ENCODE measurements at places on chromosomes 16 and 17. TPM values are rescaled to one million over a fixed set of nuclear protein-coding genes. Genes with fewer than 3 reads are reported as not detected.

DNA sequence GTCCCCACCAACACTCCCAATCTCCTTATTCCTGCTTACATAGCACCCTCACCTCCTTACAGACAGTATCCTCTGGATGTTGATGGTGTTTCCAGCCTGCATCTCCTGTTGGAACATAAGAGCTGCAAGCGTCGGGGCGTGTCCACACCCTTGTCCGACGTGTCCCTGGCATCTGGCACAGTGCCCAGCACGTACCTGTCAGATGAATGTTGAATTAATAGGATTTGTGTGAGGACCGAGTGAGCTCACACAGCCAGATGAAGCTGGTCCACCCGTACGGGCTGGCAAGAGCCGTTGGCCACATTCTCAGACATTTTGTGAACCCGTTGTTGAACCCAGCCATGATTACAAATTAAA lies 12.2 kb upstream of the CBX4 start:
- no peak for DNase-seq

DNA sequence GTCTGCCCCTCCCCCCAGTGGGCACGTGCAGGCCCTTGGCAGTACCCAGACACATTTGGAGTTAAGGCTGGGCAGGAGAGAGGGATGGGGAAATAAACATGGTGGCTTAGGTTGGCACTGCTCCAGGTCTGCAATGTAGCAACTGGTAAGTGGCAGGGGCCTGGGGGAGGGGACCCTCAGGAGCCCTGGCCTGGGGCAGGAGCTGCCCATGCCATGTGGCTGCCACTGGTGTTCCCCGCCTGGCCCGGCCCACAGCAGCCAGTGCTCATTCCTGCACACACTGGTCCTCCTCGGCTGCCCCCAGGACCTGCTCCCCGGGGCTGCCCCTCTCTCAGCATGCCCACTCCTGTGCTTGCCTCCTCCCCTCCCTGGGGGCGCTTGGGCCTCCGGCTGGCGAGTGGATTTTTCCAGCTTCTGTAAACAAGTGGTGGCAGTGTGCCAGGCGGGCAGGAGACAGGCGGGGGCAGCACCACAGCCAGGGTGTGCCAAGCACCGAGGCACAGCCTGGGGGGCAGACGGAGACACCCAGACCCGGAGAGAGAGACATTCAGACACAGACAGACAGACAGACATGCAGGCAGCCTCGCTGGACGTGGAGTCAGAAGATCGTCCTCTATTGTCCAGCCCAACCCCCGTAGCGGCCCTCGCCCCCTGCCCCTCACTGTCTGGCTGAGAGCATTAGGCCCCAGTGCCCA lies 9.4 kb downstream of the THRA start:
- peak; percentile 42 for DNase-seq

DNA sequence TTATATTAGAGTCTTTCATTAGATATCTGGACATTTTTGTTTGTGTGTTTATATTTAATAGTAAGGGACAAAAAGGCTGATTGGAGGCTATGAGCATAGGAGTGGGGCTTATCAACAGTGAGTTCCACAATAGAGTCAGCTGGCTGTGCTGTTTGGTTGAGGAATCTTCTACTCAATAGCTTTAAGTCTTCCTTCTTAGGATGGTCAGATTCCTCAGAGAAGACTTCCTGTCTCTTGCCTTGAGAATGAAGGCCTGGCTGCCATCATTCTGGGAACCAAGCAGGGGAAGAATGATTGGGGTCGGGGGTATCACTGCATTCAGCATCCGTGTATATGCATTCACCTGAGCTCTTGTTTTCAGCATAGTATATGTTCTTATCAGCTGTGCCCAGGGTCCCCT lies 31.9 kb upstream of the ABCC11 start:
- no peak for DNase-seq

DNA sequence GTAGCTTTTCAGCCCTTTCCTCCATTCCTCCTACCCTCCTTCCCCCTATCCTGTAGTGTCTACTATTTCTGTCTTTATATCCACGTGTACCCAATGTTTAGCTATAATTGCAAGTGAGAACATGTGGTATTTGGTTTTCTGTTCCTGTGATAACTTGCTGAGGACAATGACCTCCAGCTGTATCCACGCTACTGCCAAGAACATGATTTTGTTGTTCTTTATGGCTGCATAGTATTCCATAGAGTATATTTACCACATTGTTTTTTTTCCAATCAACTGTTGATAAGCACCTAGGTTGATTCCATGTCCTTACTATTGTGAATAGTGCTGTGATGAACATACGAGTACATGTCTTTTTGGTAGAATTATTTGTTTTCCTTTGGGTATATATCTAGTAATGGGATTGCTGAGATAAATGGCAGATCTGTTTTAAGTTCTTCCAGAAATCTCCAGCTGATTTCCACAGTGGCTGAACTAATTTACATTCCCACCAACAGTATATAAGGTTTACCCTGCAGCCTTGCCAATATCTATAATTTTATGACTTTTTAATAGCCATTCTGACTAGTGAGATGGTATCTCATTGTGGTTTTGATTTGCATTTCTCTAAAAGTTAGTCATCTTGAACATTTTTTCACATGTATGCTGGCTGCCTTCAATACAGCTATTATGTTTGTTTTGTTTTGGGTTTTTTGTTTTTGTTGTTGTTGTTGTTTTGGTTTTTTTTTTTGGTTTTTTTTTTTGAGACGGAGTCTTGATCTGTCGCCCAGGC lies 10.9 kb upstream of the COPRS start:
- no peak for DNase-seq

DNA sequence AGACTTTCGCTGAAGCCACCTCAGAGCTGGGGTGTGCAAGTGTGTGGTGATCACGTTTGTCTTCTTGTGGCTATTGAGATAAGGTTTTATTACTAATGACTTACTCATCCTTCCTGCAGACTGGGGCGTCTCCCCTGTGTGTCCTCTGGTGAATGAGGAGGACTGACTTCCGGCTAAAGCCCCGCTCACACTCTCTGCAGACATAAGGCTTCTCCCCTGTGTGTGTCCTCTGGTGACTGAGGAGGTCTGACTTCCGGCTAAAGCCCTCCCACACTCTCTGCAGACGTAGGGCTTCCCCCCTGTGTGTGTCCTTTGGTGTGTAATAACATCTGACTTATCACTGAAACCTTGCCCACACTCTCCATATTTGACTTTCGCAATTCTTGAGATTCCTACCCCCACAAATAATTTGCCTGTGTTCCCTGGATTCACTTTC lies 19.4 kb downstream of the PRDM7 start:
- DNase-seq = peak; percentile 87

GRCh38 chr16:65884018-65884417 lies 482.5 kb upstream of the CDH5 start:
- DNase-seq = no peak

- no peak for DNase-seq
Measured at GRCh38 chr17:69245617-69246016, 17.0 kb upstream of the ABCA10 start.

GRCh38 chr17:45581860-45582259 lies 91.3 kb upstream of the PLEKHM1 start:
- no peak for DNase-seq

DNA sequence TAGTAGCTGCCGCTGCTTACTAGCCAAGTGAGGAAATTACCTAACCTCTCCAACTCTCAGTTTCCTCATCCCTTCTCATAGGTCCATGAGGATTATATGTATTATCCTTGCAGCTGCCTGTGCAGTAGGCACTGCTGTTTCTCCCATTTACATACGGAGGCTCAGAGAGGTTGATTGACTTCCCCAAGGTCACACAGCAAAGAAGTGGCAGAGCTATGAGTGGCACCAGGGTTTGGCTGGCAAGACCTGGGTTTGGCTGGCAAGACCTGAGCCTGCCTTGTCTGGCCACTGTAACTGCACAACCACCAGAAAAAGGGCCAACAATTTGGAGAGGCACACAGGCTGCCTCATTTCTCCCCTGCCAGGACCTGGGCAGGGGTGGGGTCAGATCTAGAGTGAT lies 2.5 kb upstream of the NDRG4 start:
- DNase-seq = no peak

DNA sequence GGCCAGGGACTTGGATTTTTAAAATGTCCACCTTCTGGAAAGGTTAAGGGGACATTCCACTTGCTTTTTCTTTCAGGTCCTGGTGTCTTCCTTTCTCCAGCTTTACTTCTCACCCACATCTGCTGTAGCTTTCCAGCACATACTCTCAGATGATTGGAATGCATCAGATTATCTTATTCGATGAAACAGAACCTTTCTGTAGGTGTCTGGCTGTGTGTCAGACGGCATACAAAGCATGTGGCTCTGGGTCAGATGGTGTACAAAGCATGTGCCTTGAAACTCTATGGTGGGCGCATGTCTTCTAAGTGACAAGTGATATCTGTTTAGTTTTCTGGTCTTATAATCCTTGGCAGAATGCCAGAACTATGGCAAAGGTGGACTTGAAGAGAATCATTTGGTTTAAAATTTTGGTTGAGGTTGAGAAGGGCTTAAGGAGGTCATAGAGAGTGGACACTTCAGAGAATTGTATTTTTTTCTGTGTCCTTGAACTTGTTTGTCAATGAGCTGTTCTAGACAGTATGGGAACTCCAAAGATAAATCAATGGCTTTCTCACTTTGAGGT lies 125.3 kb downstream of the FTO start:
- no peak for DNase-seq

- peak; percentile 41 for DNase-seq
Measured at GRCh38 chr17:83131401-83132011, 52.1 kb downstream of the METRNL start.

GRCh38 chr16:4689864-4690704 lies 3.3 kb upstream of the NUDT16L1 start:
- DNase-seq = no peak

DNA sequence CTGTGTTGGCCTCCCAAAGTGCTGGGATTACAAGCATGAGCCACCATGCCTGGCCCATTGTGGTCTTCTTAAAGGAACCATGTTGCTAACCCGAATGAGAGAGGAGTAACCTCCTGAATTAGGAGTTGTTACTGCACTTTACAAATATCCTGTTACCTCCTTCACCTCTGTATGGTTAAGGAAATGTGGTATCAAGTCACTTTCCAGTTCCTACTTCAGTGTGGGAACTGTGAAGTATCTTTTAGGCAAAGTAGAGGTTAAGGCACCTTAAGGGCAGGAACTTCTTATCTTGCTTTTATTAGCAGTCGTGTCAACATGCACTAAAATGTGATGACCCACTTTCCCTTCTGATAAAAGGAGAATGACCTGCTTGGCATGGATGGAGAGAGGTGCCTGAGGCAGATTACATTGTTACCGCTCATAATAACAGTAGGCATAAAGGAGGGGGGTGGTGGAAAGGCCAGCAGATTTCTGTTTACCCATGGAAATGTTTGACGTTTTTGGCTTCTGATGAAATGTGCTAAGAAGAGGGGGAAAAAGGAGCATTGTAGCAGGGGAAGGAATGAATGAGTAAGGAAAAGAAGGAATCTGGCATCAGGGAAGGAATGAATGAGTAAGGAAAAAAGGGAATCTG lies 28.5 kb downstream of the FTO start:
- no peak for DNase-seq

GRCh38 chr17:63136369-63137012 lies 170.5 kb downstream of the TANC2 start:
- no peak for DNase-seq

GRCh38 chr17:30551996-30552339 lies 74.8 kb downstream of the GOSR1 start:
- no peak for DNase-seq

- no peak for DNase-seq
Measured at GRCh38 chr17:4623249-4623648, 18.2 kb downstream of the ALOX15 start.

DNA sequence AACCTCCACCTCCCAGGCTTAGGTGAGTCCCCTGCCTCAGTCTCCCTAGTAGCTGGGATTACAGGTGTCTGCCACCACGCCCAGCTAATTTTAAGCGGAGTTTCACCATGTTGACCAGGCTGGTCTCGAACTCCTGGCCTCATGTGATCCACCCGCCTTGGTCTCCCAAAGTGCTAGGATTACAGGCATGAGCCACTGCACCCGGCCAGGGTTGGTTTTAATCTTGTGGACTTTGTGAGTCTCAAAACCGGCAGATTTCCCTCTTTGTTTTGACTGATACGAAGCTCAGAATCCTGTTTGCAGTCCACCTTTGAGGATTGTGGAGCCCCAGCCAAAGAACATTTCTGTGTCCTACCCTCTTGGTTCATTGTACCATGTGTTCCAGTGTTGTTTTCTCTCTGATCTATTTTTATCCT lies 16.4 kb upstream of the CPSF4L start:
- no peak for DNase-seq

GRCh38 chr16:83674931-83675535 lies 132.7 kb upstream of the HSBP1 start:
- no peak for DNase-seq

DNA sequence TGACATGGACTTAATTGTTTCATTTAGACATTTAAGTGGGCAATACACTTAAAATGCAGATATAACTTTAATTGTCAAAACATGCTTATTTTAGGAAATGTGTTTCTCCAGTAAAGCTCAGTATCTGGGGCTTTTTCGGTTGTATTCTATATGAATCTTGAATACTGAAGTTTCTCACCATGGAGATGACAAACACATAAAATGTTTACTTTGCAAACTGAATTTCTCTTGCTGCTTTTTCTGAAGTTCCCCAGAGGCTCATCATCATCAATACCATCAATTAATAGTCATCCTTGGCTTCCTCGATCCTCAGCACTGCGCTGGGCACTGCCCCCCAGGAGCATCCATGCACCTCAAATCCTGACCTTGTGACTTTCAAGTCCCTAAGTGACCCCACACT lies 227.3 kb downstream of the WWOX start:
- DNase-seq = no peak

- peak; percentile 14 for DNase-seq
Measured at GRCh38 chr17:80349151-80349651, 65.8 kb upstream of the ENDOV start.

GRCh38 chr16:77943801-77944200 lies 78.5 kb upstream of the CLEC3A start:
- DNase-seq = no peak

GRCh38 chr16:11130978-11131665 lies 124.9 kb downstream of the SOCS1 start:
- DNase-seq = no peak

GRCh38 chr16:70725024-70725911 lies 39.4 kb upstream of the MTSS2 start:
- no peak for DNase-seq

DNA sequence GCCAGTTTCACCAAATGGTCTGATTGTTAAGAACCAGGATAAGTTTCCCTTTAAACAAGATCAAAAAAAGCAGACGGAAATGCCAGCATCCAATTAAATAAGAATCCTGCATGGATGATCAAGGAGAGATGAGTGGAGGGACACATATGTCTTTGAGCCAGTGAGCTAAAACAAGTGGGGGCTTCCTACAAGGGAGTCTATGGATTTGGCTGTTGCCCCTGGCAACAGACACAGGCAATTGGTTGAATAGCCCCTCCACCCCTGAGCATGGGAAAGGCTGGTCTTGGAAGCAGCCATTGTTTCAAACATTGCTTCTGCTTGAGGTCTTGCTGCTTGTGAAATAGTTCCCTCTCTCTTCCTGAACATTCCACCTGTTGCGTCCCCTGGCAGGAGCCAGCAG lies 374.7 kb upstream of the ERCC4 start:
- DNase-seq = no peak

The CACNG4 gene
- total RNA-seq = 32.0 TPM

The LGALS9C gene
- not detected for total RNA-seq

The KCNJ12 gene
- total RNA-seq = not detected

The CX3CL1 gene
- 0.18 TPM for total RNA-seq

The MYOCD gene
- 3.2 TPM for total RNA-seq

The MYH11 gene
- total RNA-seq = 0.16 TPM

The HEATR9 gene
- not detected for total RNA-seq

The GPR139 gene
- not detected for total RNA-seq

The TAOK1 gene
- 25.2 TPM for total RNA-seq

The ZG16 gene
- total RNA-seq = not detected

The KRT34 gene
- 1.6 TPM for total RNA-seq

The RBFOX1 gene
- total RNA-seq = not detected

Data from SJSA1 (cell line).